ENCODE measurements at places on chromosomes 1 and 21. TPM values are rescaled to one million over a fixed set of nuclear protein-coding genes. Genes with fewer than 3 reads are reported as not detected.

DYNLT4 gene
- 0.14 TPM for polyA plus RNA-seq

PWP2 gene
- 4.1 TPM for polyA plus RNA-seq

UCK2 gene
- 24.7 TPM for polyA plus RNA-seq

LRRC7 gene
- polyA plus RNA-seq, result 5.8 TPM

SHE gene
- 9.8 TPM for polyA plus RNA-seq
